ENCODE measurements at places on chromosomes 7 and 10.

DNA sequence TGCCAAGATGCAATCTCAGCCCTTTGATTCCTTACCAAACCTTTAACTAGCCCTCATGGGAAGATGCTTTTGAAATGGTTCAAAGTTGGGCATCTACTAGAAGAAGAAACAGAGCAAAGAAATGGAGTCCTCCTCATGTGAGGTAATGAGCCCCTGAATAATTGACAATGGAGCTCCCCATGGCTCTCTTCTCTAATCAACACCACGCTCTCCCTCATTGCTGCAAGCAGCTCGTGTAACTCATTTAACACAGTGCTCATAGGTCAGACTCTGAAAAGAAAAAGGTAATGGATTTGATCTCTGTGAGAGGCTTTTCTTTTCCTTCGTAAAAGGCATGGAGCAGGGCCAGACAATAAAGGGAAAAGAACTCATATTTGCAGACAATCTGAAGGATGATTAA, 312.8 kb downstream of the PHTF2 start:
- DNase-seq: peak; percentile 16

DNA sequence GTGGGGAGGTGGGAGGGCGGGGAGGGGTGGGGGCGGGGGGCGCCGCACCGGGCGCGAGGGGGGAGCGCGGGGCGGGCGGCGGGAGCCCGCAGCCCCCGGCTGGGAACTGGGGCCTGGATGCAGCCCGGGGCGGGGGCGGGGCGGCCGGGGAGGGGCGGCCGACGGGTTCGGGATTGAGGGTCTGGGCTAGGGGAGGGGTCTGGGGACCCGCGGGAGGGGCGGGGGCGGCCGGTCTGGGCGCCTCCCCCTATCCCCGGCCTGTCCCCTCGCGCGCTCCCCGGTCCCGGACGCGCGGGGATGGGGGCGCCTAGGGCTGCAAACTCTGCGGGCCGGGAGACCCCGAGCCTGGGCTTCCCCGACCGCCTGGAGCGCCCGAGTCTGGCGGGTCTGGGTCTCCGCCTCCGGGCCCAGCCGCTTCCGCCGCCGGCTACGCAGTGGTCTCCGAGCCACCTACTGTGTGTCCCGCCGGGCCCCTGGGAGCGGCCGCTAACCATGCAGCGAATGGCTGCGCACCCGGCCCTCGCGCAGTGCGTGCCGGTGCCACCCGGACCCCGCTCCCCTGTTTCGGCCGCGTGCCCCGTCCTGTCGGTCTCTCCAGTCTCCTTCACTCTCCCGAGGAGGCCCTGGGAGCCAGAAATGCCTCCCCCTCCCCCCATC, 375 bp upstream of the FGF8 start:
- DNase-seq: no peak

DNA sequence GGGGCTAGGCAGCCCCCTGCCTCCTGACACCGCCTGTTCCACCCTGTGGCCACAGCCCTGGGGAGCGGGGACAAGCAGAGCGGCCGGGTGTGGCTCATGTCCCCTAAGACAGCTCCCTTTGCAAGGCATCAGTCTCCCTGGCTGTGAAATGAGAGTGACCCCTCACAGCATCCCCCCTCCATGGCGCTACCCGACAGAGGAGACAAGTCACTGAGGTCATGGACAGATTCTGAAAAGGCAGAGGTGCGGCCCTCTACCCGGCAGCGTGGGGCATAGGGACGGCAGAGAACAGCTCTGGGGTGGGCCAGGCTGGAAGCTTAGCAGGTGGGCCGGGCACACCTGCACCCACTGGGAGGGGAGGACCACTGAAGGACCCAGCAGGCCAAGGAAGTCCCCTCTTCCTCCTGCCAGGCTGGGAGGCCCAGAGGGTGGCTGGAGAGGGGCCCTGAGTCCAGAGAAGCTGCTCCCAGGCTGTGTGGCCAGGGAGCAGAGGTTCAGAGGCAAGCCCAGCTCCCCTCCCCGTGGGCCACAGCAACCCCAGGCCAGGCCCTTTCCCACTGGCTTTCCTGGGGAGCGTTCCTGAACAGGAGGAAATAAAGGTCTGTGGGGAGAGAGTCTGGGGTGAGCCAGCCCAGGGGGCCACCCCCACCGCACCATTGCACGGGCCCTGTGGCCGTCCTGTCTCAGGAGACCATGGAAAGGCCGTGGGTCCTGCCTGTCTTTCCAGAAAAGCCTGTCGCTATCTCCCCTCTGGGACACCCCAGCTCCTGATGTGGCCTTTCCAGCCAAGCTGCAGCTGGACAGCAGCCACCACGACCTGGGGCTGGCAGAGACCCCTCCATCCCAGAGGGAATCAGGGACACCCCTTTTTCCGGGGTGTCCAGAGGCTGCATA, 1.7 kb downstream of the ADAP1 start:
- no peak for DNase-seq

DNA sequence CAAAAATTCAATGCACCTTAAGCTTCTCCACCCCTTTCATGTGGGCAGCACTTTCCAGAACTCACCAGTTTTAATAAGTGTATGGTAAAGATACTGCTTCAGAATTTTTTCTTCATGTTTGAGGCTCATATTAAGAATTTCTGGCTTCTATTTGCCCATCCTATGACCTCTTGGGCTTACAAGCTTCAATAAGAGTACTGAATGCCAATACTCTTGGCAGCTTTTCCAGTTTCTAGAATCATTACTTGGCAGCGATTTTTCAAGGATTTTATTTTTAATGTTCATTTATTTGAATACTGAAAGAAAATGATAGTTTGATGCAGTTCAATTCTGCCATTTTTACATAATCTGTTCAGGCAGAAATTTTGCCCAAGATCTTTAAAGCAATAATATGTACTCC, 242.1 kb upstream of the KCND2 start:
- no peak for DNase-seq

DNA sequence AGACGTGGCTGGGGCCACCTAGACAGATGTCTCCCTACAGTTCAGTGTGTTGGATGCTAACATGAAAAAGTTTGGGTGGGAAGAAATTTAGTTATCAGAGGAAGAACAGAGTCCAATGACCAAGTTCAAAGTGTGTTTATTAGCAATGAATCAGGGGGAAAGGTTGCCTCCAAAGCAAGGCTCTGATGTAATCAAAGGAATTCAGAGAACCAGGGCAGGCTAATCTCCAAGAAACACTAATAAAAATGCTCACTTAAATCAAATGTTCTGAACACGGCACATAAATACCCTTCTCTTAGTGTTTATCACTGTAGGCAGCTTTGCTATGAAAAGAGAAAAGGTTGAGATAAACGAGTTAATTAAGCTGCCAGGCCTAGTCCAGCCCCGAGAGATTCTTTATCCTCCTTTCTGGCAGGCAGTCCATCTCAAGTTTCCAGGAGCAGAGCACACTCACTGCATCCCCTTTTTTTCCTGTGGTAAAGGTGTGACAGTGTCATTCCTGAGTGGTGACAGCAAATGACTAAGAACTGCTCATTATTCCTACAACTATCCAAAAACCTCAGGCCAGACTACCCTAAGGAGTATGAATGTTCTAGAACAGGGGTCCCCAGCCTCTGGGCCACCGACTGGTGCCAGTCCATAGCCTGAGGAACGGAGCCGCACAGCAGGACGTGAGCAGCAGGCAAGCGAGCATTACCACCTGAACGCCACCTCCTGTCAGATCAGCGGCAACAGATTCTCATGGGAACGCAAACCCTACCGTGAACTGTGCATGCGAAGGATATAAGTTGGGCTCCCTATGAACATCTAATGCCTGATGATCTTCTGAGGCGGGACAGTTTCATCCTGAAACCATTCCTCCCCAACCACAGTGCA, 66.9 kb upstream of the FHIP2A start:
- DNase-seq: no peak
